H7 (cell line): ENCODE measurements at places on chromosomes 3 and 15. TPM values are rescaled to one million over a fixed set of nuclear protein-coding genes. Genes with fewer than 3 reads are reported as not detected.

The RAD18 gene
- 18.4 and 21.0 TPM in 2 replicates for total RNA-seq

The MINDY2 gene
- total RNA-seq = 13.2 and 17.2 TPM in 2 replicates

The CLSTN2 gene
- 0.10 and 0.15 TPM in 2 replicates for total RNA-seq

The GABRR3 gene
- total RNA-seq = not detected in 2 replicates

The ABHD10 gene
- total RNA-seq = 34.4 and 36.1 TPM in 2 replicates

DNA sequence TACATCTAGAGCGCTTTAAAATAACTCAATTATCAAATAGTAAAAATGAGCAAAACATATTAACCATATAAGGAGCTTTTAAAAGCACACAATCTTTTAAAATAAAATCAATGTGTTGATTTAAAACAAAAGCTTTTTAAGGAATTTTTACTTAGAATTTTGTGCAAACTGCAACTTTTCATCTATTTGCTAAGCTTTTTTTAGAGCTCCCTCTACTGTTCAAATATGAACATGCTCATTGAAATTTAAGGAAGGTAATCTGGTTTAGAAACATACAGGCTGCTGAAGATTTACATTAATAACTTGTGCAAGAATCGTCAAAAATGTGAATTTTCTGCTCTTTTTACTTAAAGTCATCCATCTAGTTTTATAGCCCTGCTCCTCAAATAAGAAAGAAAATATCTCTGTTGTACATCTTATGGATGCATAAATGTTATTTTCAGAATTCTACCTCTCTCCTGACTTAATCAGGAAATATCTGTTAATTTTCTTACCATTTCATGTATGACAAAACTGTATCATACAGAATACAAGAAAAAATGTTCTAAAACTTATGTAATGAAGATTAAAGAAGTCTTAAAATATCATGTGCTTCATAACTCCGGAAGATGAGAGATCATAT is 469.4 kb upstream of the ROBO2 start:
- peak; percentile 11 for DNase-seq

DNA sequence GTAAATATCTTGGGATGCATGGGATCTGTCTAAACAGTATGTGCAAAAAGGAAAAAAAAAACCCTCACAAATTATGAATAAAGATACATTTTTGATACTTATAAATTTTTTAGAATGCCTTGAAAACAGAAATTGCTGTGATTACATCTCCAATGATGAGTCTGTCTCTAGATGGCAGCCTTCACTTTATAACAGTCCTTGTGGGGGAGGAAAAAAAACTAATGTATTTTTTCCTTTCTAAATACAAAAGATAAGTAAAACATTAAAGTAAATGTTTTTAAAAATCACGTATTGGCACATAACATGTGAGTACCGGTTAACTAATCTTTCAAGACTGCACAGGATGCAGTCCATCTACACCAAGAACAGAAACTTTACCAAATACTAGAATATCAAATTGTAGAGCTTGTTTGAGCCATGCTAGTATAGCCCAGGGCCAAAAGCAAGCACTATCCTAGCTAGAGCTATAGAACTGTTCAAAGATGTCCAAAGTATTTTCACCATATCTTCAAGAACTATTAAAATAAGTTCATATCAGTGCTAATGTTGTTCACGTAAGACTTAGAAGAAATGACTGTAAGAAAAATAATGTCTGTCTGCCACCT is 206.4 kb downstream of the STAG1 start:
- no peak for DNase-seq

DNA sequence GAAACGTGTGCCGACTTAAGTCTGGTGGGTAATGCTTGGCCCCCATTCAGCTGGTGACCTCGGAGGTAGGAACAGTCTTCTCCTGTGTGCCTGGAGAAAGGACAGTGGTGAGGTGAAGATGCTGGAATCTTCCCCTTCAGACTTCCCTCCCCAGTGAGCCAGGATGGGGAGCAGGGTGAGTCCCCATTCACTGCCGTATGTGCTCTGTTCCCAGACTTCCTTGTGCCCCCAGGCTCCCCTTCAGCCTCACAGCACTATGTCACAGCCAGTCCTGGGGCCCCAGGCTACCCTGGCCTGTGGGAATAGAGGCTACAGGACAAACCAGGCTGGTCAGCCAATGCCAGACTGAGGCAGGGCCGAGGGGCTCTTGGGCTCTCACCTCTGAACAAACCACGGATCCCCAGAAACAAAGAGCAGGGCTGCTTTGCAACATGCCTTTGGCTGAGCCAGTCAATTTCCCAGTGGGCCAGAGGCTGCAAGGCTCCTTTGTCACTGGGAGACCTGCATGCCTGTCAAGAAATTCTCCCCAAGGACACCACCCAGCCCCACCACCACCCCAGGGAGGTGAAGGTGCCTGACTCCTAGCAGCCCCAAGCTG is 31.8 kb upstream of the HHATL start:
- no peak for DNase-seq

- DNase-seq = no peak
Measured at GRCh38 chr3:19742935-19743334, 191.1 kb downstream of the EFHB start.

GRCh38 chr15:83066034-83066733 is 868 bp downstream of the BTBD1 start:
- no peak for DNase-seq

- DNase-seq = peak; percentile 42
Measured at GRCh38 chr3:196652961-196653795, 13.7 kb downstream of the NRROS start.

GRCh38 chr3:72120039-72120438 is 335.1 kb upstream of the PROK2 start:
- DNase-seq = no peak
